ENCODE measurements at places on chromosomes 11 and 22.

DNA sequence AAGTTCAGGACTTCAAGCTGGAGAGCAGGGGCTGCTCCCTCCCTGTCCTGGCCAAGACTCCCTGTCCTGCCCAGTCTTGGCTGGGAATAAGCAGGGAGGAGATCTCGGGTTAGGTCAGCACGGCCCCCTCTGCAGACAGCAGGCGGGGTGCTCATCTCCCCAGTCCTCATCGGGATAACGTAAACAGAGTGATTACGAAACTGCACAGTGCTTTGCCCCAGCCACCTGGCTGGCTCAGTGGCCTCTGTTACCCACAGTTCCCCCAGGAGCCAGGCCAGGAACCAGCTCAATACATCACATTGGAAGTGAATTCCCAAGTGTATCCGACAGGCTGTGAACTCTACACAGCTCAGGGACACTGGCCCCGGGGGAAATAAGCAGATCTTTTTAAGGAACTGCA lies 42.7 kb upstream of the KCNJ11 start:
- DNase-seq, result no peak

GRCh38 chr11:119856681-119857485 lies 127.9 kb upstream of the NECTIN1 start:
- DNase-seq, result no peak

- DNase-seq, result no peak
Observed at GRCh38 chr11:106421676-106422292, 344.3 kb downstream of the AASDHPPT start.

DNA sequence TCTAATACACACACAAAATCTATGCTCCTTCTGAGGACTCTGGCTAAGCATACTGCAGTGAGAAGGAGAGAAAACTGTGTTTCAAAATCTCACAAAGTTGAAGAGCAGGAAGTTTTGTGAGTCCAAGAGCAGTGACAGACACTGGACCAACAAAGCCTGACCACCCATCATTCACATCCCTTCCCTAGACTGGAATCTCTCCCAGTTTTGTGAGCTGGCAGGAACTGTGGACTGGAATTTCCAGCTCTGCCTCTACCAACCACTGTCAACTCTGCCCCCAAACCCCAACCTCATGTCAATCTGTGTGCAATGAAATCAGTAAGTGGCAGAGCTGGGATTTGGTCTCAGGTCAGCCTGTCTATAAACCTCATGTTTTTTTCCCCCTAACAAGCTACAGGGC lies 112.6 kb downstream of the ARL14EP start:
- DNase-seq, result no peak

DNA sequence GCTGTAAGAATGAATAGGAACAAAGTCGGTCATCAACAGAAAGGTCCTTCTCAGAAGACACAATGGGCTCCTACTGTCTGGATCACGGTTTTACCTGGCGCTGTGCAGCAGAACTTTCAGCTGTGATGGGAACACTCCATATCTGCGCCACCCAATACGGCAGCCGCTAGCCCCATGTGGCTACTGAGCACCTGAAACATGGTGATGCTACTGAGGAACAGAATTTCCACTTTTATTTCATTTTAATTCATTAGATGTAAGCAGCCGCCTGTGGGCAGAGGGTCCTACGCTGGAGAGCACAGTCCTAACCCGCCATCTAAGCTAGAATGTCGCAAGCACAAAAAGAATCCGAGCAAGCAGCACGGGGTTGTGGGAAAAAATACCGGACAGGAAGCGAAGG lies 2.7 kb downstream of the SULT4A1 start:
- no peak for DNase-seq

DNA sequence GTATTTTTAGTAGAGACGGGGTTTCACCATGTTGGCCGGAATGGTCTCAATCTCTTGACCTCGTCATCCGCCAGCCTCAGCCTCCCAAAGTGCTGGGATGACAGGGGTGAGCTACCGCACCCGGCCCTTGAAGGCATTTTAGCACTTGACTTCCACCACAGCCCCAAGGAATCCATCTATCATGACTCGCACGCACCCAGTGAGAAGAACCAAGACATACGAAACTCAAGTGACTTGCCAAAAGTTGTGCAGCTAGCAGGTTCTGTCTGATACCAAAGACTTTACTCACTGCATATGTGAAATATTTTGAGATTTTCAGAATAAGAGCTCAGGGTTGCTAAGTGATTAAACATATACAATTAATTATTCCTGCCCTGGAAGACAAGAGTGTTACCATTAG lies 21.0 kb downstream of the FLI1 start:
- DNase-seq, result no peak

DNA sequence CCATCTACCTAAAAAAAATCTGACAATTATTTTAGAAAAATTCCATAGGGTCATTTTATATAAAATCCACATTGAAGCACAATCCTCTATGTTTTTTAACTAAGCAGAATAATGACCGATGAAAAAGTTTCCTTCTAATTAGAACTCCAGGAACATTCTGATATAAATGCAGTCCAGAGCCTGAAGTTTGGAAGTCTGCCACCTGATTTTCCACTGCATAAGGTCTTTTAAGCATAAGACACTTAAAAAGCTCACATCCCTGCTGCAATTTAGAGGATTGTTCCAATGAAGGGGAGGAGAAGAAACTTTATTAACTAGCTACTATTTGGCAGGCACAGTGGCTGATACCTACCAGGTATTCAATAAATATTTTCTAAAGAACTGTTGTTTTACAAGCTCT lies 570.3 kb upstream of the ANO5 start:
- DNase-seq, result no peak

GRCh38 chr11:76903325-76903724 lies 42.6 kb downstream of the ACER3 start:
- DNase-seq, result no peak

DNA sequence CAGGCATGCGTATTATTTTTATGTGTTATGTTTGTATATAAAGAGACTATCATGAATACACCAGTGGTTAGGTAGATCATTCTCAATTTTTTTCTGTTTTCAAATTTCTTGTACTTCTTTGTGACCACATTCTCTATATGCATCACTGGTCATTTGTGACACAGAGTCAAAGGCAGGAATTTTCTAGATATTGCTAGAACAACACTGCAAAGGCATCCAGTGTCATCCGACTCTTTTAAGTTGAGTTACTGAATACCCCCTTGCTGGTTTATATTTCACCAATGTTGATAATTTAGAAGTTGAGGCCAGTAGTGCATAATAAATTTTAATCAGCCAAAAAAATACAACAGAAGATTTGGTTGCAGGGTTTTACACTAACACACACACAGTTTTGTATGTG lies 351.8 kb downstream of the CASP12 start:
- DNase-seq, result no peak

DNA sequence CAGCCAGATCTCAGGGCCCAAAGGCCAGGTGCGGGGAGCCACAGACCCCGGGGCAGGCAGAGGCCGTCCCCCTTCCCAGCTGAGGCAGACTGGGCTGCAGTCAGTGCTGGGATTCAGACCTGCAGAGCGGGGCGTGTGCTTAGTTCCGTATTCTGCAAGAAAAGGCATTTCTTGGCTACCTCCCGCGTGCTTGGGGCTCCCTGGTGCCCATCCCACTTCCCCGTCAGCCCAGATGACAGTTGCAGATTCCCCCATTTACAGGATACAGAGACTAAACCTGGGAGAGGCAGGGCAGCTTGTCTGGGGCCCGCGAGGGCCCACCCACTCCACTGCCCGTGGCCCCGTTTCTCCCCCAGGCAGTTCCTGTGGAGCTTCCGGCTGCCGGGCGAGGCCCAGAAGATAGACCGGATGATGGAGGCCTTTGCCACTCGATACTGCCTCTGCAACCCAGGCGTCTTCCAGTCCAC lies 18.3 kb downstream of the CYTH4 start:
- DNase-seq, result peak; percentile 72

GRCh38 chr11:130202818-130203689 lies 43.5 kb downstream of the ST14 start:
- DNase-seq, result no peak

GRCh38 chr11:128227466-128227865 lies 359.9 kb downstream of the ETS1 start:
- DNase-seq, result peak; percentile 77

- no peak for DNase-seq
Observed at GRCh38 chr22:35489239-35489638, 51.4 kb upstream of the RASD2 start.

DNA sequence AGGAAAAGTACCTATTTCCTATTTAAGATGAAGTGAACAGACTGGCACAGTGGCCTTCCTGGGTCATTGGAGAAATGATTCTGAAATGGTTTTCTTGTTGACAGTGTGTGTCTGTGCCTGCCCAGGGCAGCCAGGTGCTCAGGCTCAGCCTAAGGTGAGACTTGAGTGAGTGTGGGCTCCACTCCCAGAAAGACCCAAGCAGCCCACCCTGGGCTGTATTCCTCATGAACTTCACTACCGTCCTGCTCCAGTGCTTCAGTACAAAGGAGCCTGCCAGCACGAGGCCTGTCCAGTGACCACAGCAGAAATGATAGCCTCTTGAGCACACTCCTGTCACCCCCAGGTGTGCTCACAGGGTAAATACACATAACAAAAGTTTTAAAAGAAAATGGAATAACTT lies 49.5 kb downstream of the GAB4 start:
- no peak for DNase-seq

GRCh38 chr22:36977947-36978660 lies 41.1 kb downstream of the TST start:
- DNase-seq, result peak; percentile 92

- DNase-seq, result no peak
Observed at GRCh38 chr11:103170865-103171264, 61.6 kb downstream of the DYNC2H1 start.

GRCh38 chr11:2964782-2965181 lies 27.3 kb downstream of the NAP1L4 start:
- no peak for DNase-seq

GRCh38 chr11:103051981-103052380 lies 40.0 kb downstream of the DCUN1D5 start:
- DNase-seq, result no peak

DNA sequence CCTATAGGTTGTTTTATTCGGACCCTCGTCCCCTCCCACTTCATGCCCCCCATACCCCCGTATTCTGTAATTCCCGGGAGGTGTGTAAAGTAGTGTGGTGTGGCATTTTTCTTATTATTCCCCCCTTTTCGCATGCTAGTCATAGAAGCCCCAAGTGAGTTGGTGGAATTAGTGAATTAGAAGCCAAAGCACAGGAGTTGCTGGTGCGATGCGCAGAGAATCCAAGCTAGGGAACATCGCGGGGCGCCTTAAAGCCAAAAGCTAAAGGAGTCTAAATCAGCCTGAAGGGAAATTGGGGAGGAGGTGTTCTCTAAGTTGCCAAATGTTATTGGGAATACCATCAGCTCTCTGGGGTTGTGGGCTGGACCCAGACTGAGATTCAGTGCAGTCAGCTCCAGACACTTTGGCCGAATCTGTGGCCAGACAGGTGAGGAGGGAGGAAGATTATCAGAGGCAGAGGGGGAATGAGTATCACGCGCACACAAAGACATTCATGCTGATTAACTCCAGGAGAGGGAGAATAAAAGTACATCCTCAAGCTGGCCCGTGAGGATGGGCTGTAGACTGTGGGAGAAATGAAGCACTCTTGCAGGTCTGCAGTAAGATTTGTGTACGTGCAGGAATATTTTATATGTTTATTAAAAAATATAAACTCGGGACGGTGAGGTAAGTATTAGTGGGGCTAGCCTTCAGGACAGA lies 102.8 kb upstream of the HSD17B12 start:
- no peak for DNase-seq

- no peak for DNase-seq
Observed at GRCh38 chr11:13135385-13136271, 126.5 kb downstream of the RASSF10 start.

DNA sequence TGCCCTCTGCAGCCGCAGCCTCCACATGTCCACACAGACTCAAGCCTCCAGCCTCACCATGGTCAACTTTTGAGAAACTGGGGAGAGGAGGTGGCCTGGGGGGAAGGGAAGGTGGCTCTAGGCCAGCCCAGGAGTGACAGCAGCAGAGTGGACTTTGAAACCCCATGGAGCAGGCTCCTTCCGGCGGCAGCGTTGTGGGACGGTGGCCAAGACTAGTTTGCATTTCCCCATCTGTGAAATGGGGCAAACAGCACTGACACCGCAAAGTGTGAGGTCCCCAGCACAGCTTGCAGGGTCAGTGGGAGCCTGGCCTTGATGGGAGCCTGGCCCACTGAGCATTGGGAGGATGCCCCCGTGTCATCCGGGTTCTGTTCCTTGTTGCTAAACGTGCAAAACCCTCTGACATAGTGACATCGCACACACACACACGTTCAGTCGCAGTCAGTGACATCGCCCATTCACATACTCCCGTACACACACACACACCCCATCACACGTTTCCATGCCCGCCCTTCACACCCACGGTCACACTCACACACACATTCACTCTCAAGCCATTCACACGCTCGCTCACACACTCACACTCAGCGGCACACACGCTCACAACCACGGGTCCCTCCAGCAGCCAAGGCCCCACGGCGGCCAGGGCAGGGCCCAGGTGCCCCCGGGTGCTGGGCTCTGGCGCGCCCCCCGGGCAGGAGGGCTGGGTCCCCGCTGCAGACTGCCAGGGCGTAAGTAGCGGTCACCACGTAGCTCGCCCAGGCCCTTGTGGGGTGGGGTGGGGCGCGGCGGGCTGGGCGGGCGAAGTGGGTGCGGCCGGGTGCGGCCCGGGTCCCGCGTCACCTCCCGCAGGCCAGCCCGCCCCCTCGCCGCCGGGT lies 585 bp downstream of the CYB5R3 start:
- peak; percentile 38 for DNase-seq

GRCh38 chr11:31932879-31933278 lies 121.8 kb upstream of the PAX6 start:
- DNase-seq, result no peak

DNA sequence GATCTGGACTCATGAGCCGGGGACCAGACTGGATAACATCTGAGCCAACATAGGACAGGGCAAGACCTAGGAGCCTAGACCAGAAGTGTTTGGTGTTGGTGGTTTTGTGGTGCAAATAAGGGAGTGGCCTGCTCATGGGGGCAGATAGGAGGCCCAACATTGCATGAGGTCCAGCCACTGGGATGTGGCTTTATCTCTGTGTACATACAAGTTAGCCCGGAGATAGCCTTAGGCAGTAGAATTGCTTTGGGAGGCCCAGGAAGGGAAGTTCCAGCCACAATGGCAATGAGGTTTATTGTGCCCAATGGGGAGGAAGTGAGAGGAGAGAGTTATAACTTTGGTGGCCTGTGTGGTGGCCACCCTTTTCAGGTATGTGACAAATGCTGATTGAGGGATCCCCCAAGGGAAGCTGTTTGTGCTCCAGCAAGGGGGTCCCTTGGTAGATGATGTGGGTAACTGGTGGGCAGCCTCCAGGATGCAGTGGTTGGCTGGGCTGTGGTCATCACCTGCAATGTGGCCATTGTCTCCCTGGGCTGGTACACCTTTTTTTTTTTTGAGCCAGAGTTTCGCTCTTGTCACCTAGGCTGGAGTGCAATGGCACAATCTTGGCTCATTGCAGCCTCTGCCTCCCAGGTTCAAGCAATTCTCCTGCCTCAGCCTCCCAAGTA lies 6.4 kb downstream of the LMO2 start:
- DNase-seq, result no peak
